NCI-H1105 (cell line): ENCODE measurements at places on chromosomes 4 and X.

- DNase-seq: no peak
Observed at GRCh38 chr4:167359711-167360110, 125.4 kb upstream of the SPOCK3 start.

DNA sequence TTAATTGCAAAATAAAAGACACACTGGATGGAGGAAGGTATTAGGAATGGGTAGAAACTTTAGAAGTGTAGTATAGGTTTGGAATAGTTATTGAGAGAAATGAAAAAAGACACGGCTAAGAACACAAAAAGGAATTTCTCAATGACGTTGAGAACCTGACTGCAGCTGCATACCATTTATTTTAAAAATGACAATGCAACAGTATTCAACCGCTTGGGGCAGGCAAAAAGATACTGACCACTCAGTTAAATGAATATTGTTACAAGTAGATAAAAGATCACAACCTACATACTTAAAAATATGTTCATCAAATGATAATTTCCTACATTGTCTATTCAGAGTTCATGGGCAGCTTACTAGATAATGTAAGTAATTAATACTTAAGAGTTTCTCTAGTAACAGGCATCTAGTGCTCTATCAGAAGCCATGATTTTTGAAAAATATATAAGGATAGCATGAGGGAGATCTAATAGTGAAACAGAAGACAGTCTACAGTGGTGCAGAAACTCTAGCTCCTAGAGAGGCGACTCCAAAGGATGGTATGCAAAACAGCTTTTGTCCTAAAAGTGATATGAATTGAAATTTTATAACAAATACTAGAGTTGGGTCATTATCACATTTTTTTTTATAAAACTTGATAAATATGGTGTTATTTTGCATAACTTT is 216.2 kb upstream of the VEGFC start:
- DNase-seq: no peak

DNA sequence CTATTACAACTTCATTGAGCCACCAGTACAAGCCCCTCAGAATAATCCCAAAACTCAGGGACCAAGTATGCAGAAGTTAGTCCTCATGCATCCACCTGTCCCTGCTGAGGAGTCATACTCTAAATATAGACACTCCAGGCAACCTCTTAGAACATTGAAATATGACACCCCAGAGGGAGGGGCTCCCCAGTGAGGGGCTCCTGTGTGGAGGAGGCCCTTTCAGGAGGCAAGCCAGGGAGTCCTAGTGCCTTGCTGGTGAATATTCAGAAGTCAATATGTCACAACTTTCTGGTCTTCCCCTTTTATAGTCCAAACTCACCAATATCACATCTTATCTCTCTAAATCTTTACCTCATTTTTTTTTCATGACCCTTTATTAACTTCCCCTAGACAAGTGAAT is 1.6 kb upstream of the ARMCX6 start:
- peak; percentile 41 for DNase-seq

DNA sequence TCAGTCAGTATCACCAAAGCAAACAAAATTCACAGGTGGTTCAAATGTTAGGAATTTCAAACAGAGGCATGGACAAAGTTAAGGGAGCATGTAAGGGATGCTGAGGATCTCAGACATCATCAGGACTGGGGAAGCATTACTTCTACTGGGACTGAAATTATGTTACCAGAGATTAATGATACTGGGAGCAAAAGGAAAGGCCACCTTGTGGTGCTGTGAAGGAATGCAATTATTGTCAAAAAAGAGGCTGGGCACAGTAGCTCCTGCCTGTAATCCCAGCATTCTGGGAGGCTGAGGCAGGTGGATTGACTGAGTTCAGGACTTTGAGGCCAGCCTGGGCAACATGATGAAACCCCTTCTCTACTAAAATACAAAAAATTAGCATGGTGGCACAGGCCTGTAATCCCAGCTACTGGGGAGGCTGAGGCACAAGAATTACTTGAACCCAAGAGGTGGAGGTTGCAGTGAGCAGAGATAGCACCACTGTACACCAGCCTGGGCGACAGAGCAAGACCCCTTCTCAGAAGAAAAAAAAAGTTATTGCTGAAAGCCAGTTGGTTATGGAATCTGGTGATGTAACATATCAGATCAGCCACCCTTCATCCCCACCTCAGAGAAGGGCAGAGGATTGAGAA is 954.3 kb downstream of the PCDH7 start:
- DNase-seq: no peak

GRCh38 chr4:94960708-94961107 is 203.0 kb downstream of the BMPR1B start:
- no peak for DNase-seq

- DNase-seq: no peak
Observed at GRCh38 chrX:53479301-53479700, 45.1 kb upstream of the HSD17B10 start.
